ENCODE measurements at places on chromosomes 16 and 17.

DNA sequence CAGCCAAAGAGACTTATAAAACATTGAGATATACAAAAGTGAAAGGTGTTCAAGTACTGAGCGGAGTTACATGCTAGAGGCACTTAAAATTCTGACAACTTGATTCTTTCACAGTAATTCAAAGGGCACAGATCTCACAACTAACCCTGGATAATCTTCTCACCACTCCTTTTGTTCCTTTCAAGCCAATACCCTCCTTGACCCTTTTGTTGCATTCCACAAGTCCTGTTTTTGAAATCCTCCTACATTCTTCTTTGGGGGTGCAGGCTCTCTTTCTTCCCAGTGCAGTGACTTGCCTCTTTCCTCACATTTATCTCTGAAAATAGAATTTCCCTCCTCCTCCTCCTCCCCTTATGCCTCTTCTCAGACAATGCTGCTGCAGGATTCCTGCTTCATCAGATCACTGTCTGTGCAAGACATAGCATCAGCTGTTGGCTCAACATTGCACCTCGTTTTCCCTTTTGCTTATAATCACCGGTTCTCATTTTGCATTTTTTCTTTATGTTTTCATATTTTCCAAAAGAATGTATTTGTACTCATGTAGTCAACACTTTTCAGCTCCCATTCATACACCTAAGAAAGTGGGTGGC, 199.3 kb downstream of the CDH8 start:
- DNase-seq: no peak

GRCh38 chr17:31008374-31009041, 37.7 kb downstream of the RNF135 start:
- DNase-seq: peak; percentile 30

GRCh38 chr16:19613834-19614233, 58.3 kb downstream of the VPS35L start:
- DNase-seq: no peak

GRCh38 chr16:89629827-89630610, 16.6 kb downstream of the DPEP1 start:
- no peak for DNase-seq

GRCh38 chr16:17072104-17072503, 398.7 kb downstream of the XYLT1 start:
- DNase-seq: no peak

GRCh38 chr17:57670769-57671569, 74.1 kb downstream of the CCDC182 start:
- DNase-seq: no peak

DNA sequence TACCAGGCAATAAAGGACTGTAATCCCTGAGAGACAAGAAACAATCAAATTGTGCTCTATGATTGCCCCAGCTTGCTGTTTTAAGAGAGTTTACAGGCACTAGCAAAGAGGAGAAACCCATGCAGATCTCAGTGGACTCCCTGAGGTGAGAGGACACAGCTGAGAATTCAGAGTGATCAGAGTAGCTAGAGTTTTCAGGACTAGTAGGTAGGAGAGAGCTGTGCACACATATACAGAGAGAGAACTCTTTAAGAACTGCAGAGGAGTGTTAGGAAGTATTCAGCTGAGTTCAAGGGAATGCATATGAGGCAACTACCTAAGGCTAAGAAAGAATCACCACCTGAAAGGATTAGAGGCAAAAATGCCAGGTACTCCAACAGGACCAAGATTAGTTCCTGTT, 904.8 kb downstream of the CDH8 start:
- no peak for DNase-seq

DNA sequence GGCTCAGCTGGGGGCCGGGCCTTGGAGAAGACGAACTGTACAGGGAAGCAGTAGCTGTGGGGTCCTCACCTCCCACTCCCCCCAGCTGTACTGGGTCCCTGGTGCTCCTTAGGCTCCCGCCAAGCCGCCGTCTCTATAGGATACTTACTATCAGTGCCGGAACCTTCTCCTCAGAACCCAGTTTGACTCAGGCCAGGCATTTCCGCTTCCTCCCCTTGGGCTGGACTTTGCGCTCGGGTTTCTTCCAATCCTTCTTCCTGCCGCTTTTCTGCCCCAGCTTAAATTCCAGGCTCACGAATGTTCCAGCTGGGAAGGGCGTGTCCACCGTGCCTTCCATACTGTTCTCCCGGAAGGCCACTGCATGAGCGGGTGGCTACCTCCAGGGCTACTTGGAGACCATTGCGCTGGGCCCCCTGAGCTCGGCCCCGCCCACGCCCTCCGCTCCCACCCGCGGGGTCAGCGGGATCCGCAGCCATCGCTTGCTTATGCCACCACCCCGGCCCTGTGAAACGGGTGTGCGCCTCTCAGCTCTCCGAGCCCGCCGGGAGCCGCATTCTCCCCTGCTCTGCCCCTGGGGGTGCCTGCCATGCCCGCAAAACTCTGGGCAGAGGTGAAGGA, 1795.9 kb downstream of the TP53TG3F start:
- DNase-seq: no peak

DNA sequence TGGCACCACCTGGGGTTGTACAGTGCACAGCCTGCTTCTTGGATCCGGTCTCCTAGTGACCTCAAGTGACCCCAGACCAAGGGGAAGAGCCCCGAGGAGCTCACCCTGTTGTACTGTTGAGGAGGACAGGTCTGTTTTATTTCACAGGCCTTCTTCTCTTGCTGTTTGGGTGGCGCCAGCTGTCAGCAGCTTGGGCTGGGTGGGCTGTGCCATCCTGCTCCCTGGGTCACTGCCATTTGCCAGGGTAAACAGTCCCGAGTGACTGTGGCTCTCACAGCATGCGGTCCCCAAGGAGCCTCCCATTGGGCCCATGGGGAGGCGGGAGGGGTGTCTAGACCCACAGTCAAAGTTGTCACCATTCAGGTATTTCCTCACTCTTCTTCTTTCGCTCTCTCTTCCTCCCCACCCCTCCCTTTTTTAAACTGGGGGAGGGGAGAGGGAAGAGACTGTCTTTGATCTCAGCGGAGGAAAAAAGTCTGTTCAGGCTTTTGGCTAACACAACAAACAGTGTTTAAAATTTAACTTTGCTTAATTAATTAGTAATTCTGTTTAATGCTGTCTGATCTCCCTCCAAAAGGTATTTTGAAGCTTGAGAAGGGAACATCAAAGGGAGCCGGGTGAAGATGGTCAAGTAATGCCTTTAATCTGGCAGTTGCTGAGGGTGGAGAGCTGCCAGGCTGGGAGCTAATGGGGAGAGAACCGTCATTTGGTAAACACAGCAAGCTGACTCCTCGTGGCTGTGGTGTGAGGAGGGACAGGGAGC, 64.0 kb downstream of the SNX20 start:
- no peak for DNase-seq

DNA sequence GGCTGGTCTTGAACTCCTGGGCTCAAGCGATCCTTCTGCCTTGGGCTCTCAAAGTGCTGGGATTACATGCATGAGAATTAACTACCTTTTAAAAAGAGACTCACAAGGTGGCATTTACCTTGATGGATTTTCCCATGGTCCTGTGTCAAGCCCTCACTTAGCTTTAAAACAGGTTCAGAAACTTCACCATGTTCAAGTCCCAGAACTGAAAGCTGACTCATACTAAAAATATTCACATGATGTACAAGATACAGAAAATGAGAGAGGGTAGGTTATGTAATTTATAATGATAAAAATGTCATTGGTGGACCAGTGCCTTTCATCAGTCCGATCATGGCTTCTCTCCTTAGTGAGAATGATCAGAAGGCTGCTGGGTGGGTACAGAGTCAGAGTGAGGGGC, 4.3 kb upstream of the AKAP1 start:
- no peak for DNase-seq

GRCh38 chr17:77451245-77451893, 310.6 kb downstream of the SEC14L1 start:
- peak; percentile 75 for DNase-seq

DNA sequence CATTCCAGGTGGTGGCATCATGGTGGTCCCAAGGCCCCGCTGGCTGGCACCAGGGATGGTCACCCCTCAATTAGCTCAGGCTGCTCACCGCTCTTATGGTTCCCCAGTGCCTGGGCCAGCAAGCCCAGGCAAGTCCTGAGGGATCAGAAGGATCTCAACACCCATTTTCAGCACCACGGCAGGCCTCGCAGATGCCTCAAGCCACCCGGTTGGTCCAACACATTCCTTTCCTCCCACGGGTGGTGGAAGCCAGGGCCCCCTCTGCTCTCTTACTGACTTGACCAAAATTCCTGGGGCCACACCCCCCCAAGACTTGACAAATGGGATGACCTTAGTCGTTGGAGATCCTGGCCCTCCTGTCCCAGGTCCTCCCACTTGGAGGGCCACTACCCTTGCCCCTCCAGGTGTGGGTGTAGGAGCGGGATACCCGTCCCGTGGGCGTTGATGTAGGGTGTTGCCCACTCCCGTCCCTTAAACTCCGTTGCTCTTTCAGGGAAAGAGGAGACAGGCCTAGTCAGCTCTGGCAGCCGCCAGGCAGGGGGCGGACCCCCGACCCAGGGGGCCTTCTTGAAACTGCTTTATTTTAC, 5.9 kb downstream of the ZNF205 start:
- DNase-seq: no peak

- DNase-seq: no peak
These were observed 7.2 kb downstream of the ARL2BP start for GRCh38 chr16:57252148-57252721.

DNA sequence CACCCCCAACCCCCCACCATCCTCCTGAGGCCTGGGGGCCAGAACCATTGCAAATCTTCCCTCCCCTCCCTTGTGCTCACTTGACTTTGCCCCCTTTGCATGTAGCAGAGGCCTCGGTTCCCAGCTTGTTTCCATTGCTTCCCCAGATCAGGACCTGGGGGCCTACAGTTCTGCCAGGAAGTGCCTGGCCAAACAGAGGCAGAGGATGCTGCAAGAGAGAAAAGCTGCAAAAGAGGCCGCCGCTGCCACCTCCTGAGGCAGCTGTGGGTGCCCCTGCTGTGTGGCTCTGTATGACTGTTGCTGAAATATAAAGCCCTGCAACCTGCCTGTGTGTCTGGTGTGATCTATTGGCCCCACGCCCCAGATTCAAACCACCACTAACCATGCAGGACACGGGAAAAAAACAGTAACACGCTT, 2.3 kb downstream of the NDUFB10 start:
- DNase-seq: no peak

- no peak for DNase-seq
These were observed 688 bp downstream of the CRK start for GRCh38 chr17:1455291-1455796.

- no peak for DNase-seq
These were observed 8.3 kb upstream of the CDH3 start for GRCh38 chr16:68636818-68637217.

DNA sequence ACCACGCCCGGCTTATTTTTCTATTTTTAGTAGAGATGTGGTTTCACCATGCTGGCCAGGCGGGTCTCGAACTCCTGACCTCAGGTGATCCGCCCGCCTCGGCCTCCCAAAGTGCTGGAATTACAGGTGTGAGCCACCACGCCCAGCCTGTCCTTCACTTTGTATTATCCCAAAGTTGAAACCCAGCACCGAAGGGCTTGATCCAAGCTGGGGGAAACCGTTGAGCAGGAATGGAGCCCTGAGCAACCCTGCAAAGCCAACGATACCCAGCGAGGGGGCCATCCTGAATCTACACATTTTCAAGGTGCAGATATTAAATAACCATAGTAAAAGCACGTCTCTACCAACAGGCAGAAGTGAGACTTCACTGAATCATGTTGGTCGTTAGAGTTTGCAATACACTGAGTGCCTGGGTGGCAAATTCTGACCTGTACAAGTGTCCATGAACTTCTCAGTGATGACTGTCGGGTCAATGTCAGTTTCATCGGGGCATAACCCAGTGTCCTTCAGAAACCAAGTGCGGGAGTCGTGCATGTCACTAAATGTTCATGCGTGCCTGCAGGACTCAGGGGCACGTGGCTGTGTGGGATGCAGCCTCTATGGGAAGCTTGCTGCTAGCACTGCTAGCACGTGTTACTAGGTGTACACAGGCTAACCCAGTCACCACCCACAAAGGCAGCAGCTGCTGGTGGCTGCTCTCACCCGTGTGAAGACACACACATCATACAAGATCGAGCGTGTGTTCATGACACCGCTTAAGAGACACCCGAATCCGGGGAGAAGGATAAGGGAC, 10.5 kb upstream of the RBFOX3 start:
- DNase-seq: no peak

GRCh38 chr17:45061606-45062205, 589 bp downstream of the NMT1 start:
- DNase-seq: no peak
